ENCODE measurements at places on chromosomes 2 and 18.

DNA sequence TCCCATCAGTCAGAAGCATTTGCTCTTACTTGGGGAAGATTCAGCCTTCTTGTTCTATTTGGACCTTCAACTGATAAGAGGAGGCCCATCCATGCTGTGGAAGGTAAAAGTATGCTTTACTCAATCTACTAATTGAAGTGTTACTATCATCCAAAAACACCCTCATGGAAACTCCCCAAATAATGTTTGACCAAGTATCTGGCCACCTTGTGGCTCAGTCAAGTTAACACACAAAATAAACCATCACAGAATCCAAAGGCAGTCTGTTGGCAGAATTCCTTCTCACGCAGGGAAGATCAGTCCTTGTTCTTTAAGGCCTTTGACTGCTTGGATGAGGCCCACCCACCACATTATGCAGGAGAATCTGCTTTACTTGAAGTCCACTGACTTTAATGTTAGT lies 531.2 kb upstream of the SMIM21 start:
- DNase-seq = no peak

GRCh38 chr2:229821316-229821715 lies 100.5 kb downstream of the TRIP12 start:
- DNase-seq = no peak

DNA sequence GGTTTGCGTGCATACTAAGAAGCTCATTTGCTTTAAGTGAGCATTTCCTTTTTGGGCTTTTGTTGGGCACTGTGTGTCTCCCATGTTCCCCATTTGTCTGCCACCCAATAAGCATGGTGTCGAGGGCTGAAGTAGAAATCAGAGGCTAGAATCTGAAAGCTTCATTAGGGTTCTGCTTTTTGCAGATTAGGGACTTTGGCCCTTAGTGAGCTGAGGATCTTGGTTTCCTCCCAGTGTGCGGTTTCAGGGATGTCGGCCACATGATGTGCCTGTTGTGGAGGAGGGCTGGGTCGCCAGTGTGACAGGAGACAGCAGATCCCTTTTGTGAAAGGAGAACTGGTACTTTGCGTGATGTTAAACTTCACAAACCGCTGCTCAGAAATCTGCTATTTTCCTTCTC lies 41.1 kb downstream of the PLEKHB2 start:
- no peak for DNase-seq

DNA sequence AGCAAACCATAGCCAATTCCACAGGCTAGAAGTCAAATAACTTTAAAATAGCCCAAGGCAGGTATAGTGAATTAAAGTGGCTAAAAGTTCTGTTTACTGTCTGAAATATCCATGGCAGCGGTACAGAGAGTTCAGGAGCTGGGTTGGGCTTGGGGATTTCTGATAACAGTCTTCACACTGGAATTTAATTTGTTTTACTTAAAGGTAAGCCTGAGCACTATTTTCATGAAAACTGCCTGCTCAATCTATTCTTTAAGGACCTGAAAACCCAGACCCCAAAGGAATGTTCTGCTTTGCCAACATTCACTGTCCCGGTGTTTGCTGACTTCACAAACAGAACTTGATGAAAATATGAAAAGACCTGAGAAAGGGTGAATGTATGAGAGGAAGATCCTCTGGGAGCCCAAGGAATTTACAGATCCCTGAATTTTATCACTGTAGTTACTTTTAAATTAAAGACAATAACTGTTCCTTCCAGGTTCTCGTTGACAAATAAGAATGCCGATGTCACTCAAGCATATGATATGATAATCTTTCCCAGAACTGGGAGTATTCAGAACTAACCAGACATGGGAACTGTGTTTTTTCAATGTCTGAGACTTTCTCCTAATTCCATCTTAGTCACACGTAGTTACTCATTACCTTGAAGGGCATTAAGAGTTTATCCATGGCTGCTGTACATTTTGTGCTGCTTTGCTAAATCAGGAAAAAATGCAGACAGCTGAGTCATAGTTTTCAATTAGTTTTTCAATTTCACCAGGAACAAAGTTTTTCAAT lies 28.3 kb upstream of the ITGB6 start:
- no peak for DNase-seq

DNA sequence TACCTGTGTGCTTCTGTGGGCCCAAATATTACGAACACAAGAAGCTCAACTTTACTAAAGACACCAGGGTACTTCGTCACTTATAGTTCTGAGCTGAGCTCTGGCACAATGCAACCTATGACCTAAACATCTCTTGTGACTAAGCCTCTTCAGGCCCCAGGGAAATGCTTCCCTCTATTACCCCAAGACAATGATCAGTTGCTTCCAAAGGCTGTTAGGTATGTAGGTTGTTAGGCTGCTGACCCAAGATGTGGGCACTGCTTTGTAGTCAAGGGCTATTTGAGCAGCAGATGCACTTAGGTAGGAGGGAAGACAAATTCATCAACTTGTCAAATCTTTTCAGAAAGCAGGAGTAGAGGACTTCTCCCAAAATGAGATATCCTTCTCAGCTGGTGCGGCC lies 640.1 kb downstream of the EPHA4 start:
- DNase-seq = no peak

GRCh38 chr2:146850746-146851145 lies 994.1 kb upstream of the ACVR2A start:
- no peak for DNase-seq

DNA sequence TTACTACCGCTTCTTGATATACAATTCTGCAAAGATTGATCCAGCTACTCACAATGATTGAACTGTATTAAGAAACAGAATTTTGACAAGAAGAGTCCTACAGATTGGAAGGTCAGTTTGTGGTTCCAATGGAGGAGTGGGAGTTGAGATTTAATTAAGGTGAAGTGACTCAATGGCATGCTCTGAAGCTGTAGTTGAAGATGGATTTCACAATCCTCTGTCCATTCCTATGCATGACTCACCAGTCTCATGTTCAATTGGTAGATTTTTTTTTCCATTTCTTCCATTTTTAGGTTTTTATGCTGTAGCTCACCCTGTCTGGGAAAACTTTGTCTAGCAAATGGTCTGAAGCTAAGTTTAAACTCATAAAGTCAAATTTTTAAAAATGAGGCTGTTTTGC lies 83.3 kb downstream of the DPP4 start:
- DNase-seq = no peak

- peak; percentile 76 for DNase-seq
Measured at GRCh38 chr2:393711-394696, 106.1 kb upstream of the ALKAL2 start.

DNA sequence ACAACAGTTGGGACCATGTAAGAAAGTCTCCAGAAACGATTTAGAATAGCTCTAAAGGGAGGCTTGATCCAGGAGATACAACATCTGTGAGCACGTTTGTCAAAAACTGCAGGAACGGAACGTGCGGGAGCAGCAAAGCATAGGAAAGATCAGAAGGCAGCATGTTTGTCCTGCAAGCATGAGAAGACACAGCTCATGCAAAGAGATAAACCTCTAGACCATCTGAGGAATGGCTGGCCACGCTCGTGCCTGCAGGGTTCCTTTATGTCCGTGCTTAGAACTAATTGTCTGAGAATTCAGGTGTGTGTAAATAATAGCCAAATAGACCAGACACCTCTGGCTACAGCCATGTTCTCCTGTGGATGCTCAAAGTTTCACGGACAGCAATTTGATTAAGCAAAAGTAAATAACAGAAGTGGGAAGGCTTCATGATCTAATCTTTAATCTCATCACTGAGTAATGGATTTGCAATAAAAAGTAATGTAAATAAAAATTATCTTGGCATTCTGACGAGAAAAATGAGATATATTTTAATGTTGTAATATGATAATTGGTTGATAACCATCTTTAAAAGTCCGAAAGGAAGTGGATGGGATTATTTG lies 534.8 kb upstream of the CDH7 start:
- no peak for DNase-seq

DNA sequence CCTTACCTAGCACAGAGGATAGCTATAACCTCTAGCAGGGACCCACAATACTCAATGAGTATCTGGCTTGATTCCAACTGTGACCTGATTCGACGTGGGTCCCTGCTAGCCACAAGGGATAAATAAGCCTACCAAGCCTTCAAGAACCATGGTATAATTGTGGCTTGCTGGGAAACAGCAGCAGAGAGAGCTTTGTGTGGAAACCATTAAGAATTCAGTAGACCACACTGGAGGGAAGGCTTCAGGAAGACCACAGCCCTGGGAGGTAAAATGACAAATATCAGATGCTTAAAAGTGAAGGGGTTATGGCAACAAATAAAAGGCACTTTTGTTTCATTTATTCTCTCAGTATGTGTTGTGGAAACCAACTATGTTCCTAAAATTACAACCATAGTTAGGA lies 82.6 kb upstream of the WIPF1 start:
- no peak for DNase-seq

DNA sequence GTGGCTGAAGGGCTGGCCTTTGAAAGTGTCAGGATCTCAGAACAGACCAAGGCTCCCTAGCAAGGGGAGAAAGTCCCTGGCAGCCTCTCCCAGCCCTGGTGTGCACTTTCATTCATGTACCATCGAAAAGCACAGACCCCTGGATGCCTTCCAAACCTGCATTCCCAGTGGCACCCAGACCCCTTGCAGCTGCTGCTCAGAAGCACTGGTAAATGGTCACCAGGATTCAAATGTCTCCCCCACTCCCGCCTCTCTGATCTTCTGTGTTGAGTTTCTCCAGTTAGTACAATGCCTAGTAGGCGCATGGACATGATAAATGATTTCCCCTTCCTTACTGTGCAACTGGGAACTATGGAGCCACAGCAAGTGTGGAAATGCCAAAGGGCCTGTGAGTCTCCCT lies 180.0 kb downstream of the GLI2 start:
- DNase-seq = no peak

GRCh38 chr2:67782443-67782842 lies 280.4 kb downstream of the C1D start:
- no peak for DNase-seq

- DNase-seq = no peak
Measured at GRCh38 chr2:222887124-222887523, 26.3 kb downstream of the ACSL3 start.

Measured in central memory CD4-positive, alpha-beta T cell (primary cell).